ENCODE measurements at places on chromosomes 3 and 15.

GRCh38 chr3:9746330-9746729 is 3.4 kb upstream of the OGG1 start:
- DNase-seq, result no peak

GRCh38 chr3:30724863-30725262 is 118.5 kb downstream of the TGFBR2 start:
- no peak for DNase-seq

GRCh38 chr3:155420406-155420805 is 126.9 kb upstream of the STRIT1 start:
- no peak for DNase-seq

- DNase-seq, result no peak
Measured at GRCh38 chr15:40155270-40155910, 5.5 kb upstream of the BUB1B start.

- no peak for DNase-seq
Measured at GRCh38 chr3:159482994-159483367, 505.7 kb upstream of the IL12A start.

DNA sequence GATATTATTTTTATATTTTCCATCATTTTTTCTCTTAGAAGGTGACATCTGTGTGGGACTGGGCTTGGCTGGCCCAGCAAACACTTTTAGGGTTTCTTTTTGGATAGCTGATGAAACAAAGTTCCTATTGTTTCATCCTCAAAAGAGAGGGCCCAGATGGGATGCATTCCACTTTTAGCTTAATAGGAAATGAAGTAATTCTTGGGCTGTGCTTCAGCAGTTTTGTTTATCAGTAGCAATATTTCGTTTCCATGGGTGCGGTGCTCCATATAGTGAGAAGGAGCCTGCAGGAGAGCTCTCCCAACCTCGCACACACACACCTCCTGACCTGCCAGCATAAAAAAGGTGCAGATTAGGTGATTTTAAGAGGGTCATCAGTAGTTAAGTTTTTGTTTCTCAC is 147.5 kb downstream of the AKAP13 start:
- DNase-seq, result no peak

GRCh38 chr15:92653836-92654539 is 1.6 kb downstream of the FAM174B start:
- DNase-seq, result no peak

Measured in CMK (cell line).